WTC11 (cell line): ENCODE measurements at places on chromosomes 7 and 10. TPM values are rescaled to one million over a fixed set of nuclear protein-coding genes. Genes with fewer than 3 reads are reported as not detected.

DNA sequence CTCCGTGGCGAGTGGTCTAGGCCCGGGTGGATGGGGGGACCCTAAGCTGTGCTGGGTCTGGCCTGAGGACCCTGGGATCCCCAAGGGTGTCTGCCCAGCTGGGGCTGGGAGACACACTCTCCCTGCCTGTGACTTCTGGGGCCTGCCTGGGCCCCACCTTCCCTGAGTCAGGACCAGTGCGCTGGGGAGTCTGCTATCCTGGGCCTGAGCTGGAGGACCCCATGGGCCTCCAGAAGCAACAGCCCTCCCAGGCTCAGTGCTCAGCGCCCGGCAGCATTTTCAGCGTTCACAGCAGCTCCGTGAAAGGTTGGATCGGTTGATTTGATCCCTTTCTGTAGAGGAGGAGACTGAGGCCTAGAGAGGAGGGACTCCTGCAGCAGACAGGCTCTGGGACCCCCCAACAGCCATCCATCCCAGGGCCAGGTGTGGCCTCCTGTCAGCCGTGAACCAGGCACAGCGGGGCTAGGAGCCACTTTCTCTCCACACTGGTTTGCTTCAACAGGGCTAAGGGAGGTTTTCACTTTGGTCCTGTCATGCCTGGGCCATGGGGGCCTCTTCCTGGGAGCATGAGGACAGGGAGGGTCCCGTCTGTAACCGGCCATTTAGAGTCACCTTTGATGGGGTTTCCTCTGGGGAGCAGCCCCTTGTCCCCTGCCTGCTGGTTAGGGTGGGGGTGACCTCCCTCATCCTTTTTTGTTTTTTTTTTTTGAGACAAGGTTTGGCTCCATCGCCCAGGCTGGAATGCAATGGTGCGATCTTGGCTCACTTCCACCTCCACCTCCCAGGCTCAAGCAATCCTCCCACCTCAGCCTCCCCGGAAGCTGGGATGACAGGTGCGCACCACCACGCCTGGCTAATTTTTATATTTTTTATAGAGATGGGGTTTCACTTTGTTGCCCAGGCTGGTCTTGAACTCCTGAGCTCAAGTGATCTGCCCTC, 12.4 kb downstream of the FOXL3 start:
- DNase-seq = peak; percentile 8

DNA sequence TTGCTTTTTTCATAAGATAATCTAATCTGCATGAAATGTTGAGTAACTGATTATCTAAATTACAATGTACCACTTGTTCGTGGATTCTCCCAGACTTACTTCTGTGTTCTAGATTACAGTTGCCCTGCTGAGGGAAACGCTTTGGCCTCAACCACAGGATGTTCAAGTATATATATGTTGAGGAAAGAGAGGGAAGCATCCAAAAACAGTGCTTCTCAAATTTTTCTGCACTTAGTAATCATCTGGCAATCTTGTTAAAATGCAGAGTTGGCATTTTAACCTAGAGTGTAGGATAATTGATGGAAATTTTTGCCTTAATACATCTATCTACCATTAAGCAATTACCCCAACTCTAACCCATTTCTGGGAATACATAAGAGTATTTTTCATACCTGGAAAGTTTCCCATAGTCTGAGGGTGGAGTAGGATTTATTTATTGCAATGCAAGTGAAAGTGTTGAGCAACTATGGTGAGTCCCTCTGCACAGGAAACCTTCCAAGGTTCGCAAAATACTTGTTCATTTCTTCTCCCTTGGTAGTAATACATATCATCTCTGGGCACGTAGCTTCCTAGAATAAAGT, 59.6 kb upstream of the C1GALT1 start:
- no peak for DNase-seq

DNA sequence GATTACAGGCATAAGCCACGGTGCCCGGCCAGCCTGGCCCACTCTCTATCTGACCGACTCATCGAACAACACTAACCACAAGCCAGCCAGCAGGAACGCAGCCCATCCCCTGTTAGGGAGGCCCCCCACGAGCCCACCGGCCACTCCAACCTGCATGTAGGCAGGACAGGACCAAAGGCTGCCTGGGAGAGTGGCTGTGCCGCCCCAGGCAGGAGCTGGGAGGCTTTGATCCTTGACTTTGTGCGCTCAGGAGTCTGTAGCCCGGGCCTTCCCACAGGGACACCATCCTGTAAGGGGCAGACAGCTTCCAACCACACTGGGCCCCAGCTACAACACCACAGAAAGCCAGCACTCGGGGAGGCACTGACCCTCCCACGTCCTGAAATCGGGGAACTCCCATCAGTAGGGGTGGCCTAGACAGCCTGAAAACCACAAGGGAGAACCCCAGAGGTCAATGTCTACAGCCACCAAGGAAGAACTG, 29.4 kb downstream of the GRID1 start:
- DNase-seq = no peak

GRCh38 chr7:107133396-107133795, 35.4 kb upstream of the HBP1 start:
- DNase-seq = no peak

DNA sequence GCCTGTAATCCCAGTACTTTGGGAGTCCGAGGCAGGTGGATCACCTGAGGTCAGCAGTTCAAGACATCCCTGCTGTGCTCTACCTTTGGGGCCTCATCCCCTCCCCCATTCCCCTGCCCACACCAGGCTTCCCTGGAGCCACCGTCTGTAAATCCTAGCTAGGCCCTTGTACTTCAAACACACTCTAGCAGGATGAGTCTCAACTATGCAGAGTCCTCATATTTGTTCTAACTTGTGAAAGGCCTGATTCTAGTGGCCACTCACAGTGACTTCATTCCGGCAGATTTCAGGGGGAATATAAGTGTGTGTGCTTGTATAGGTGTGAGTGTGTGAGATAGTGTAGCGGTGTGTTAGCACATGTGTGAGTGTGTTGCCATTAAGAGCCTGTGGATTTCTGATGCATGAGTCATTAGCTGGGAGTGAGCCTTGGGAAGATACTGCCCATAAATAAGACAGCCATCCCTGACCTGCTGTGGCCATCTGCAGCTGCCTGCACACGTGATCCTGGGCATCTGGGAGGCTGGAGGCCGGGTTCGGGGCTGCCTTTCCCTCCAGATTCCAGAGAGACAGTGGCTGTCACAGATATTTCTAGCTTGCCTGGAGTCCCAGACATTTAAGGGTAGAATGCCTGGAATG, 1.7 kb upstream of the NEURL1 start:
- no peak for DNase-seq

DNA sequence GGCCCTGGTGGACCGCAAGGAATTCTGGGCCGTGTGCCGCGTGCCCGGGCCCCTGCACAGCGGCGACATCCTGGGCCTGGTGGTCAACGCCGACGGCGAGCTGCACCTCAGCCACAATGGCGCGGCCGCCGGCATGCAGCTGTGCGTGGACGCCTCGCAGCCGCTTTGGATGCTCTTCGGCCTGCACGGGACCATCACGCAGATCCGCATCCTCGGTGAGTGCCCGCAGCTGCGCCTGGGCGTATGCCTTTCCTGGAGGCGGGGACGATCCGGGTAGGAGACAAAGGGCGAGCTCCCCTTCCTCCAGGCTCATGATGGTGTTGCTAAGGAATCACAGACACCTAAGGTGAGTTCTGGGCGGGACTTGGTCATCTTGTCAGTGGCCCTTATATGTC, 91.5 kb downstream of the NEURL1 start:
- no peak for DNase-seq

- no peak for DNase-seq
These were observed 307.6 kb upstream of the PHYHIPL start for GRCh38 chr10:58868736-58869435.

Gene PON1
- total RNA-seq = 0.25 to 0.26 TPM in 2 of 3 replicates, not detected in the other

Gene ADAM22
- total RNA-seq = 12.4 to 14.5 TPM (median 14.5 TPM) in 3 replicates

Gene HOXA9
- not detected in 3 replicates for total RNA-seq
